ENCODE measurements at places on chromosomes 1 and 21.

DNA sequence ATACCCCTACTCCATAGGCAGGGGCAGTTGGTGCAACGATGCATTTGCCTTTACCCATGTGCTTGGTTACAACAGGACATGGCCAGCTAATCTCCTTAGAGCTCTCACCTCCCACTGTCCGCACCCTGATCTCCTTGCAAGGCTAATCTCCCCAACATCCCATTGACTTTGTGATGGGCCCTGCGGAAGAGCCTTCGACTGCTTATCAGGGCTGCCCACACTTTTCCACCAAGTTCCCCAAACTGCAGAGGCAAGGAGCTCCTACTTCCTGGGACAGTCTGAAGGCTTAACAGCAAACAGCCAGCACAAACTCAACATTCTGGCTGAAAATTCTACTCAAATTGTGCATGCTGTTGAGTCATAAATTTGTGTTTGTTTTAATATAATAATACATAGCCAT is 36.0 kb downstream of the C1orf94 start:
- ATAC-seq, result no peak

GRCh38 chr1:160217481-160218051 is 12.4 kb downstream of the PEA15 start:
- ATAC-seq, result no peak

- ATAC-seq, result no peak
These were observed 3.5 kb upstream of the ACBD6 start for GRCh38 chr1:180505732-180506335.

GRCh38 chr1:98181036-98181764 is 260.4 kb upstream of the DPYD start:
- ATAC-seq, result no peak

DNA sequence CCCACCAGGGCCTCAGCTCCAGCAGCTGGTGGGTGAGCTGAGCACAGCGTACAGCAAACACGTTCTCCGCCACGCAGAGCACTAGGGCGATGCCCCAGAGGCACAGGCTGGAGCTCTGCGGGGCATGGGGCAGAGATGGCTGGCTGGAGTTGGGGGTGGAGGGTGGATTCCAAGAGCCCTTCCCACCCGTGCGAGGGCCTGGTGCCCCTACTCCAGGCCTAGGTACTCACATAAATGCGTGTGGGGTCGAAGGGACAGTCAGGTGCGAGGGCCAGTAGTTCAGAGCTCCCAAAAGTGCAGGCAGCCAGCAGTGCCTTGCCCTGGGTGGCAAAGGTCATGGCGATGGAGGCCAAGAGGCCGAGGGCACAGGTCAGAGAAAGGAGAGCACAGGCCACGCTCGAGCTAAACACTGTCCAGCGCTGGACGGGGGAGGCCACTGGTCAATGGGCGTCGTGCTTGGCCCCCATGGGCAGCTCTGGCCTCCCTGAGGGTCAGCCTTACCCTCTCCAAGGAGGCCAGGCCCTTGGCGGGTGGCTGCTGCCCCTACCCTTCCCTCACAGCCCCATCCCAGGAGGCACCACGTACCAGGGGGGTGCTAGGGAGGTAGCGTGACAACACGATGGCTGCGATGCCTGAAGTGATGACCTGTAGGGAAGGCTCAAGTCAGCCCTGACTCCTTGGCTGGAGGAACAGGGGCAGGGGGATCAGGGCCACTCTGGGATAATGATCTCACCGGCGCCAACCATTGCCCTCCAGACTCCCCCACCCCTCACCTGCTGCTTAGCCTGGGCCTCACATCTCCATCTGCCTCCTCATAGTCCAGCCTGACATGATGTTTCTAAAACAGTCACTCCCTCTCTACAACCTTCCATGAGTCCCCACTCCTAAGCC is 5.6 kb downstream of the TMEM54 start:
- no peak for ATAC-seq

DNA sequence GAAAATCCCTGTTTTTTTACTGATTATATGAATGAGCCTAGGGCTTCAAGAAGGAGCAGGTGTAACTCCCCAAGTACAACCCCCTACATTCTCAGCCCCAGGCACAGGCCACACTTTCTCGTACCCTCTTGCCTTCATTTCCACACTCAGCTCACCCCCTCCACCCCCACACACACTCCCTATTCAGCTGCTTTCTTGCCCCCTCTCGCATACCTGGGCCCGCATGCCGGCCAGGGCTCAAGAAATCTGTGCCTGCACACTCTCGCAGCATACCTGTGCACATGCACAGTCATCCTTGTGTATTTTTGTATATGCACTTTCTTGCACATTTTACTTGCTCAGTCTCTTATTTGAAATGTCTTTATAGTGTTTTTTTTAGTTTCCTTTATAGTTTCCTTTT is 2.0 kb downstream of the PTPRF start:
- no peak for ATAC-seq

GRCh38 chr21:29075706-29076466 is 2.4 kb upstream of the CCT8 start:
- ATAC-seq, result no peak

All from SK-N-SH treated with all-trans-retinoic acid at 6 μM for 48 hours (cell line).